Putamen (tissue), 1 donor: ENCODE measurements at places on chromosomes 12 and 14.

- DNase-seq: no peak
Observed at GRCh38 chr14:89651805-89652204, 234.8 kb upstream of the FOXN3 start.

DNA sequence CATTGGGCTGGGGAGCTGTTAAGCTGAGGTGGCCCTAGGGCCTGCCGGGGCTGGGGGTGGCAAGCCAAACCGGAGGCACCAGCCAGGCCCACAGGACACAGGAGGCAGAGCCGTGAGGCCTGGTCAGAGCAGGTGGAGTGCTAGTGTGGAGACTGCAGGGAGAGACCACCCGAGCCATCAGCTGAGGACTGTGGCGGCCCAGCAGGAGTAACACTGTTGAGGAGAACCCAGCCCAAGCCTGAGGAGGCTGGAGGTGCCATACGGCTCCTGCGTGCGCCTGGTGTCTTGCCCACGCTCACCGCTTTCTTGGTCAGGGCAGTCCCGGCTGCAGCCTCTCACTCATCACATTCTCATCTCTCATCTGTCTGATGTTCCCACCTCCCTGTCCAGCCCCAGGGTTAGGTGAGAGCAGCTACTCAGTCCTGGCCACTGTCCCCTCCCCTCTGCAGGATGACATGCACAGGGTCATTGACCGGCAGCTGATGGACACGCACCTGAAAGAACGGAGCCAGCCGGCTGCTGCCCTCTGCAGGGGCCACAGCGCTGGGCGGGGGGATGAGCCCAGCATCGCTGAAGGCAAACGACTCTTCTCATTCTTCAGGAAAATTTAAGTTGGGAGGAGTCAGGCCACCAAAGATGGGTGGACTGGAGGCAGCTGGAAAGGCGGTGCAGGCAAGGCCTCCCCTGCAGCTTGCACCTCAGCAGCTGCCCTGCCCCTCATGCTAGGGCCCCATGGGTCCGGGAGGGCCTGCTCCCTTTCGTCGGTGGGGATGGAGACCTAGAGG, 23.8 kb downstream of the RAB35 start:
- no peak for DNase-seq

- DNase-seq: no peak
Observed at GRCh38 chr14:61438860-61439765, 117.7 kb downstream of the PRKCH start.

DNA sequence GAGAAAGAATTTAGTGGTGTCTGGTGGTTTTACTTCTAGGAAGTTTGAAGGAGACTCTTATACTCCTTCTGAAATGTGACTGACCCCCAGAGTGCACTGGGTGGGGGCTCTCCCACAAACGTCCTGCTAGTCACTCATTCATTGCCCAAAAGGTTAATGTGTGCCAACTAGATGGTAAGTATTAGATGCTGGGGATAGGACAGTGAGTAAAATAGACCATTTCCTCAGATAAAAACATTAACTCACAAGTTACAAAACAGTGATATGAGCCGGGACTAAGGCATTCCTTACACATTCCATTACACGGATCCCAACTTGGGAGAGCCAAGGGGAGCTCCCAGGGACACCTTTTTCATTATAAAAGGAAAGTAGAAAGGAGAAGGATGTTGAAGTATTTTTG, 185.1 kb downstream of the ATXN7L3B start:
- no peak for DNase-seq

DNA sequence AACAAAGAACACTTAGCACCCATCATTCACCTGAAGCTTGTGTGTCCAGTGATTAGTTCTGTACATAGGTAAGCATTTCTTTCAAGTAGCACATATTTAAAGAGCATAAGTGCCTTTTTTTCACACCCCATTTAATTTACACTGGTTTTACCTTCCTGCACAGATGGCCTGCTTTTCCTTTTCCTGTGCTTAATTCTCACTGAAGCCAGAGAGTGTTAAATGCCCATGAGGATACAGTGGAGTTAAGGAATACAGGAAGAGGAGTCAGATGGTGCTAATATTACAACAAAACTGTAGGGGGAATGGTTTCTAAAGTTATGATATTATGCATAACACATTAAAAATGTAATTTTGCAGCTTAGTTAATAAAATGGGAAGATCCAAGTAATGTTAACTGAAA, 31.0 kb upstream of the SLC38A1 start:
- DNase-seq: no peak

GRCh38 chr12:100962086-100962712, 167.6 kb downstream of the ANO4 start:
- no peak for DNase-seq

DNA sequence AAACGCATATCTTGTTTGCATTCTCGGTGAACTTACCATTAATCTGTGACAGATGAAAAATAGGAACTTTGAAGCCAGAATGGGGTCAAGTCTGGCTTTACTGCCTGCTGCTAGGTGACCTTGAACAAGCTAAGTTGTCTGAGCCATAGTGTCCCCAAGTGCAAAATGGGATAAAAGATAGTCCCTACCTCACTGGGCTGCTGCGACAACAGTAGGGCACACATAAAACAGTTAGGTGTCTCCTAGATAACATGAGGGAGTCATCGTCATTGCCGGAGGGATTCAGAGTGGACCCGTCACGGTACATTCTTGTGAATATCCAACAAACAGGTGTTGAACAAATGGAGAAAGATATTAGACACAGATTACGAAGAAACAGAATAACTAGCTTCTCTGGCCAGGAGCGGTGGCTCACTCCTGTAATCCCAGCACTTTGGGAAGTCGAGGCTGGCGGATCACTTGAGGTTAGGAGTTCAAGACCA, 71.2 kb downstream of the NINJ2 start:
- no peak for DNase-seq

GRCh38 chr12:113144806-113145205, 4.7 kb upstream of the CFAP73 start:
- DNase-seq: no peak

DNA sequence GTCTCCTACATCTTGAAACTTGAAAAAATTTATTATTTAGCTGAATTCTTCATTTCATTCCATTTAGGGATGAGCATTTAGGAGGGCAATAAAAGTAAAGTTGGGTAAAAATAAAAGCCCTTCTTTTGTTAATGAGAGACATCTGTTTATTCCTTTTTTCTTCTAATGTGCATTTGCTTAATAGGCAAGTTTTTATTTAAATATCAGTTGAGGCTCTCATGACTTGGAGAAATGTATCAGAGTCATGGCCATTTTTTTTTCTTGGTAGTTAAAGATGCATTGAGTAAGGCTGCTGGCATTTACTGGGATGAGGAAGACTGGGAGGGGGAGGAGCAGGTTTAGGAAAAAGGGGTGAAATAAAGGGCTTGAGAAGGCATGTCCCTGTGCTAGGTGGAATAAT, 609.9 kb upstream of the TMEM132C start:
- DNase-seq: no peak

GRCh38 chr14:104732931-104733681, 9.1 kb downstream of the ADSS1 start:
- DNase-seq: no peak

DNA sequence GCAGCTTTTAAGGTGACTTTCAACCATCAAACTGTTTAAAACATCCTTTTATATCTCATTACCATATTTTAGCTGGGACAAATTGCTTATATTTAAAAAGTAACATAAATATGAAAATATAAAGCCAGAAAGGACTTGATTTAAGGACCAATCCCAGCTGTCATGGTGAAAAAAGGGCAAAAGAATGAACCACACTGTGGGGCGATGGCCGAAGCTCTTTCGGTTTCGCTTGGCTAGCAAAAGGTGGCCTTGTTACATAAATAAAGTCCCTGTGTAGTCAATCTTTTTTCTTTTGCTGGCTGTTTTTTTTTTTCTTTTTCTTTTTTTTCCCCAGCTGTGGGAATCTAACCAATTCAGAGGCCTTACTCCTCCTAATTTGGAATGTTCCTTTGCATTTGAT, 50.9 kb downstream of the FBXO33 start:
- DNase-seq: no peak

DNA sequence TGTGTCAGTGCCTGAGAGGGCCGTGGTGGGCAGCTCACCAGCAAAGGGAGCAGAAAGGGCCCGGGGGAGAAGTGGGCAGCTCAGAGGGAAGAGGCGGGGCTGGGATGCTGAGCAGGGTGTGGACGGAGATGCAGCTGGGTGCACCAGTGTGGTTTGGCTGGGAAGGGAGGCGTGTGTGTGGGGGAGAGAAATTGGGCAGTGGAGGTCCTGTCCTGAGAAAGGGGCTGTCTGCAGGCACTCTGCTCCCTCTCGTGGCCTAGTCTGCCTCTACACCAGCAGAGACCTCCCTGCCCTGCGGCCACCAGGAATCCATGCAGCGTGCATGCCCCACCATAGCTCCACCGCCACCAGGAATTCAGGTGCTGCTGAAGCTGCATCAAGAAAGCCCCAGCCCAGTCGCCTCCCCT, 6.4 kb downstream of the TMEM121 start:
- DNase-seq: no peak

- DNase-seq: no peak
Observed at GRCh38 chr12:94618995-94619695, 31.2 kb downstream of the TMCC3 start.

DNA sequence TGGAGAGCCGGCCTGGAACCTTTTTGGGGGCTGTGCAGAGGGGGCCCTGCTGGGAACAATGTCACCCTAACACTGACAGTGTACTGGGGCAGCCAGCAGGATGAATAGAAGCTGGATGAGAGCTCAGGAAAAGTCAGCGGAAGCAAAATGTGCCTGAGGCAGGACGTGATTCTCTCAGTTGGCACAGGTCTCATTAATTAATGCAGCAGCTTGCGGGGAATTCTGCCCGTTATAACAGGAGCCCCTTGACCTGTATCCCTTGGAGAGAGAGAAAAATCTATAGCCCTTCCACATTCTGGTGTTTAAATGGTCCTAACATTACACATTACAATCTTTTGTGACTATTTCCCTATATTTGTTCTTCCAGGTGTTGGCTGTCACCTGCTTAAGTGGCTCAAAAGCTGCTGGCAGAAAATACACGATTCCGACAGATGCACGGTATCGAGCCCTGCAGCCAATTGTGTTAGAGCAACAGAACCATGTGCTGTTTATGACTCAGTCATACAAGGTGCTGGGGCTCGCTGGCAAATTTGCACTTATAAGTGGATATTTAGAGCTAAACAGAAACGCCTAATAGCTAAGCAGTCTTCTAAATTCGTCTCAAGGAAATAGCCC, 854.7 kb downstream of the AACS start:
- no peak for DNase-seq

DNA sequence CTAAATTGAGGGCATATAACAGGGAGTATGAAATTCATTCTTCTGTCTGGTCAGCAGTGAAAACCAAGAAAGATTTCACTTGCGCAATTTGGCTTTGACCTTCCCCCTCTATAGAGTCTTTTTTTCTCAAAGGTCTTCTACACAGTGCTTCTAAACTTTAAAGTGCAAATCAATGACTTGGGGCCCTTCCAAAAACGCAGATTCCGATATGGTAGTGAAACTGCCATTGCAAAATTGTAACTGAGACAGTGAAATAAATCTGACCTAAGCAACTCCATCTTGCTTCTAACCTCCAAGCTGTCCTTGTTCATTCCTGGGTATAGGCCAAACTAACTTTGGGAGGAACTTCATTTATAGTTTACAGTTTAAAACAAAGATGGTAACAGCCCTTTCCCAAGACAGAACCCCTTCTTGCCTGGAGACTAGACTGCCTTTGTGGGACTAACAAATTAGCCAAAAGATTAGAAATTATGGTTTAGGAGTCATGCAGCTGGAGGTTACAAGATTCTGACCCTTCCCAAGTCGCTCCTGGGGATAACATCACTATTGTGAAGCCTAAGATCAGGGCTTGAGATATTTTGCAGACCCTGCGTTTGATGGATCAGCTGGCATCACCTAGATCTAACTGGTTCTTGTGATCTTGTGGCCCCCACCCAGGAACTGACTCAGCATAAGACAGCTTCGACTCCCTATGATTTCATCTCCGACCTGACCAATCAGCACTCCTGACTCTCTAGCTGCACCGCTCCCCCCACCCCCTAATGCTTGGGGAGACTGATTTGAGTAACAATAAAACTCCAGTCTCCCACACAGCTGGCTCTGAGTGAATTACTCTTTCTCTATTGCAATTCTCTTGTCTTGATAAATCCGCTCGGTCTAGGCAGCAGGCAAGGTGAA, 5.0 kb downstream of the SLC25A21 start:
- DNase-seq: no peak

- no peak for DNase-seq
Observed at GRCh38 chr12:127590868-127591267, 676.1 kb upstream of the TMEM132C start.

- DNase-seq: no peak
Observed at GRCh38 chr12:49562233-49562632, 5.7 kb downstream of the MCRS1 start.

GRCh38 chr14:99325016-99325415, 53.0 kb upstream of the BCL11B start:
- DNase-seq: no peak

- DNase-seq: no peak
Observed at GRCh38 chr12:86349196-86349595, 93.0 kb upstream of the MGAT4C start.

DNA sequence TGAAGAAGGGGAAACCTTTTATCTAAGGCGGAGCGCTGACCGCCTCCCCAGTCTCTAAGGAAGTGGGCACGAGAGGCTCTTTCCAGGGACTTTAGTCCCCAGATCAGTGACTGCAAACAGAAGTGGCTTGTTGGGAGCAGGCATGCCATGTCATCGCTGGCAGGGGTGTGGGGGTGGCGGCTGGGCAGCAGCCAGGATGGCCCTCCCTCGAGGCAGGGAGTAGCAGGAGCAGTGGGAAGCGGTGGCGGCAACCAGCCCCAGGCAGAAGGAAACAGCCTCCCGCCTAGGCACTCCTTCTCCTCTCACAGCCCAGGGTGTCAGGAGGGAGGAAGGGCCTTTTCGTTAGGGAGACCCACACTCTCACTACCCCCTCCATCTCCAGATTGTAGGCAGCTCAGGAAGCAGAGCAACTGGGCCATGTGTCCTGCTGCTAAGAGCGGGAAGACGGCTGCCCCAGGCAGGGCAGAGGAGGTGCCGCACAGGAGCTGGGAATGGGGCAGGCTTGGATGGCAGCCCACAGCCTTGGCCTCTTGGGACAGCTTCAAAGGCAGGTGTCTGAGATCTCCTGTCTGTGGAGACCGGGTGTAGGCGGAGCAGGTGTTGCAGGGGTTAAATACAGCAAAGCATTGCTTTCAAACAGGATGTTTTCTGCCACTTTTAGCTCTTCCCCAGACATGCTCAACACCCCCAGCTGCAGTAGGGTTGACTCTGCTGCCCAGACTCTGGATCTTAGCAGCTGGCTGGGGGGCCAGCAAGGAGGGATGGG, 21.8 kb downstream of the VDR start:
- no peak for DNase-seq

GRCh38 chr12:1629338-1630132, 504 bp downstream of the WNT5B start:
- no peak for DNase-seq

- DNase-seq: no peak
Observed at GRCh38 chr12:3990501-3991280, 117.5 kb upstream of the PARP11 start.
